ENCODE measurements at places on chromosomes 13 and 19.

DNA sequence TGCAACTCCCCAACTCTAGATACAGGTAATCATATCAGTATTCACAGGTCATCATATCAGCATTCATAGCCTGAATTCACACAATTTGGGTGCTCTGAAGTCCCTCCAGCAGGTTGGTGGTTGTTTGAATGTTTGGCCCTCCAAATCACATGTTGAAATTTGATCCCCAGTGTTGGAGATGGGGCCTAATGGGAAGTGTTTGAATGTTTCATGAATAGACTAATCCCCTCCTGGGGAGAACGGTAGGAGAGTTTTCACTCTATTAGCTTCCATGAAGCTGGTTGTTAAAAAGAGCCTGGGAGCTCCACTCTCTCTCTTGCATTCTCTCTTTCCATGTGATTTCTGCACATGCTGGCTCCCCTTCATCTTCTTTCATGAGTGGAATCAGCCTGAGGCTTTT is 288.6 kb upstream of the PCDH9 start:
- DNase-seq, result no peak

DNA sequence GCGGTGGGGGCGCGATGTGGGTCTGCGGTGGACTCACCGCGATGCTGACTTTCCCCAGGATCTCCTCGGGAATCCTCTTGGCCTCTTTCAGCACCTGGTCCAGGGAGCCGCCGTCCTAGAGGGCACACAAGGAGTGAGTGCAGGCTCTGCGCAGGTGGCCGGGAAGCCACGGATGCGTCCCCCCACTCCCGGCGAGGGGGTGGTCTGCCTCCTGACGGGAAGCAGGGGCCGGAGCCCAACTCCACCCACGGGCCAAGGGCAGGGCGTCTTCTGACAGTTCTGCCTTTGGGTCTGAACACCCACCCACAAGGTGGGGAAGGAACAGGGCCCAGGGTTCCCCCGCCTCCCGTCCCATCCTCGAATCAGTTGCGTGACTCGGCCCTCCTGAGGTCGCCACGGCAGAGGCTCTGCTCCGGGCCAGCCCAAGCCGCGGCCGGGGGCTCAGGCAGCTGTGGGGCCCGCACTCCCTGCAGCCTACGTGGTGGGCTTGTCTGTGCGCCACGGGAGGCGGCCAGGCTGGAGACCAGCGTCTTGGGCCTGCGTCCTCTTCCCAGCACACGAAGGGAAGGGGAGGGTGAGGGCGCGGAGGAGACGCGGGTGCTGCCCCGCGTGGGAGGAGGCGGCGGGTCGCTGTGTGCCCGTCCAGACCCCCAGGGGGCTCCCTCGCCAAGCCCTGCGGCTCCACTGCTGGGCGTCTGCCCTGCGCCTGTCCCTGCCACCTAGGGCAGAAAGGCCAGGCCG is 21.4 kb downstream of the MAP2K2 start:
- no peak for DNase-seq

DNA sequence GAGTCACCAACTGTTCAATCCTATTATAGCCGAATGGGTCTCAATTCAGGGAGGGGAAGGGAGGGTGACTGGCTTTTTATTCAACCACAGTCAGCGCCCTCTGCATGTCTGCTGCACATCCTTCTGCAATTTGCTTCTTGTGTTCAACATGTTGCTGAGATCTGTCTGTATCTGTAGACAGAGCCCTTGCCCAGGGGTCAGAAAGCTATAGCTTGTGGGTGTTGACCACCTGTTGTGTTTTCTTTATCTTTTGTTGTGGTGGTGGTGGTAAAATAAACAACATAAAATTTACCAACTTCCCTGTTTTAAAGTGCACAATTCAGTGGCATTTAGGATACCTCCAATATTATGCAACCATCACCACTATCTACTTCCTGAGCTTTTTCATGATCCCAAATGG is 12.2 kb downstream of the PPP1R12C start:
- no peak for DNase-seq

GRCh38 chr13:107716741-107717140 is 498.6 kb downstream of the LIG4 start:
- DNase-seq, result no peak

DNA sequence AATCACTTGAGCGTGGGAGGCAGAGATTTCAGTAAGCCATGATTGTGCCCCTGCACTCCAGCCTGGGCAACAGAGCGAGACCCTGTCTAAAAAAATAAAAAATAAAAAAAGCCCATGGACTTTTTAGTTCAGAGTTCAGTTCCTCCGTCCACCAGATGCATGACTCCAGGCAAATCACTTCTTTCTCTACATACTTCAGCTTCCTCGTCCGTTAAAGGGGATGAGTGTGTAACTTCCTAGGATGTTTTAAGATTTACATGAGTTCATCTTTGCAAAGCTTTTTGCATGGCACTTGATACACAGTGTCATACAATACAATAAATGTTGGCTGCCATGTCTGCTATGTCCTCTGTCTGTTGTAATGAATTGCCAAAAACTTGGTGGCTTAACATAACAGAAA is 10.0 kb upstream of the FFAR2 start:
- DNase-seq, result no peak

DNA sequence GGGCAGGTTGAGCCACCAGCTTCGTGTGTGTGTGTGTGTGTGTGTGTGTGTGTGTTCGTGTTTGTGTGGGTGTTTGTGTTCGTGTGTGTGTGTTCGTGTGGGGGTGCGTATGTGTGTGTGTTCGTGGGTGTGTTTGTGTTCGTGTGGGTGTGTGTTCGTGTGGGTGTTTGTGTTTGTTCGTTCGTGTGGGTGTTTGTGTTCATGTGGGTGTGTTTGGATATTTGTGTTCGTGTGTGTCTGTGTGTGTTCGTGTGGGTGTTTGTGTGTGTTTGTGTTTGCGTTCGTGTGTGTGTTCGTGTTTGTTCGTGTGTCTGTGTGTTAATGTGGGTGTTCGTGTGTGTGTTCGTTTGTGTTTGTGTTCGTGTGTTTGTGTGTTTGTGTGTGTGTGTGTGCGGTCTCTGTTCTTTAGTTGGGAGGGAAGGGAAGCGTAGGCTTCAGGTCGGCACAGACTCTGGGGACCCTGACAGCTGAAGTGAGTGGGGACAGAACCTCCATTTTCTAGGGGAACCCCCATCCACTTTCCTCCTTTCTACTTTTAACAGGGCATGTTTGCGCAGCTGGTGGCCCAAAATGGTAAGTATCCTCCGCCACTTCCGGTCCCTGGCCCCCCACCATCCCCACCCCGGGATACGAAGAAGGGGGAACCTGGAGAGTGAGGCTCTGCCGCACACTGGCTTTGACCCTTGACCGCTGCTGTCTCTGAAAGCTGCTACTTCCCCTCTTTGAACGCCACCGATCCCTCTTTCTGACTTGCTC is 1.6 kb downstream of the TNFSF9 start:
- no peak for DNase-seq

DNA sequence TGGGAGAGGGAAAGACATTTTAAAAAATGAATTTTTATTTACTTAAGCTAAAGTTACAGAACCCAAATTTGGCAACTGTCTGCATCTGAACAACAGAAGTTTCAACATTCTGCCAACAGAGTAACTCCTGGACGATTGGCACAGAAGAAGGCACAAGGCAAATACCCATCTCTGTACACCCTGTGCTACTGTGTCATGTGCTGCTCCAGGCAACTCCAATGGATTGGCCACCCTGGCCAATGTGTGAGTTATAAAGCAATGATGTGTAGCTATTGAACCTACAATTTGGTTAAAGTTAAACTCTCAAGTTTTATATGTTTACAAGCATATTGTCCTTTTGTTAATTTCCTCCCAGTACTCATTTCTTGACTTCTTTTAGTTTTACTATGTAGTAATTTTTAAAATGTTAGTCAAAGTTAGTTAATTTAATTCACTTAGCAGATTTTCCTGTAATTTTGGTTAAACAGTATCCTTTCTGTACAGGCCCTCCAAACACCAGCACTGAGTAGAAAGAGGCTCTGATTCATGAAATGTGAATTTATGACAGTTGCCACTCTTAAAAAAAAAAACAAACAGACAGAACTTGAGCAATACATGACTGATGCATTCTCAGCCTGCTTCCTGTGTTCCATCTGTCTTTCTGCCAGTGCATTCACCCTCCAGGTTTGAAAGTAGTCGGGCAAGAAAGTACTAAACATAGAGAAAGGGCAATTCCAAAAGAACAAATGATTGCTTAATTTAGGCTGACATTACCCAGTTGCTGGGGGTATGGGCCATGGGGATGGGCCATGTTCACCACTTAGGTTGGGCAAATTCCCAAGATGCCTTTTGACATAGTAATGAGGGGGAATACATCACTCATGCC is 5.9 kb downstream of the STARD13 start:
- DNase-seq, result no peak

DNA sequence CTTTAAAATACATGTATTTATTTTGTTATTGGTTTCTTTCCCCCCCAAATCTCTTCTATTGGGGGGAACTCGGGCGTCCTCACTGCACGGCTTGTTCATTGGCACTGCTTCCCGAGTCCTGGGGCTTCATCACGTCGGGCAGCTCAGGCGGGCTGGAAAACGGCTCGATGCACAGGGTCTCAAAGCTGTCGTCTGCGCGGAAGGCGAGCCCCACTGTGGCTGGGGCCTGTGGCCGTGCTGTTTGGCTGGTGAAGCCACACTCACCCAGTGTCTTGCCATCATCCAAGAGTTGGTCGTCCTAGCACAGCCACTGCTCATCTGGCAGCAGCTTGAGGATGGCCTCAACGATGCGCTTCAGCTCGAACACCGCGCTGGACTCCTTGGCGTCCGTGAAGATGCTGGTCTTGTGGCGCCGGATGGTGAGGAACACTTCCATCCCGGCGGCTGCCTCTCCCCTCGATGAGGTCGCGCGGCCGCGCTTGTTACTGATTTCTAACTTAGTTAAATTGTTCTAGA is 6.0 kb upstream of the ATP8A2 start:
- no peak for DNase-seq

GRCh38 chr19:51129716-51130115 is 5.0 kb downstream of the SIGLEC9 start:
- DNase-seq, result no peak

- DNase-seq, result no peak
Observed at GRCh38 chr13:63307228-63307627, 1891.6 kb upstream of the PCDH20 start.

DNA sequence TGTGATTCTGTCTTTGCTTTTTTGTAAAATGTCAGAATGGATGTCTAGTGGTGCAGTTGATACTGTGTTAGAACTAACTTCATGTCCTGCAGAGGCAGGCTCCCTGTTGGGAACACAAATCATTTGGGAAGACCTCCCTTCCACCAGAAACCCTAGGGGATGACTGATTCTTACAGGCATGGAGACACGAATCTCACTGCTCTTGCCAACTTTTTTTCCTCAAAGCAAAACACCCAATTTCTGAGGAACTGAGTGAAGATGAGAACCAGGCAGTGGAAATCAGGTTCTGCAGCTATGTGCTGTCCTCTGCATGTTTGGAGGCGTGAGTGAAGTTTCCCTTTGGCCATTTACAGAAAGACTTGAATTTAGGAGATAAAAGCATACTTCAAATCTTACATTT is 87.5 kb upstream of the CSNK1A1L start:
- no peak for DNase-seq

GRCh38 chr19:47467914-47468313 is 3.8 kb downstream of the SLC8A2 start:
- DNase-seq, result no peak

GRCh38 chr13:106493533-106494220 is 41.8 kb downstream of the EFNB2 start:
- no peak for DNase-seq

- DNase-seq, result no peak
Observed at GRCh38 chr19:6577476-6578125, 13.3 kb downstream of the CD70 start.

DNA sequence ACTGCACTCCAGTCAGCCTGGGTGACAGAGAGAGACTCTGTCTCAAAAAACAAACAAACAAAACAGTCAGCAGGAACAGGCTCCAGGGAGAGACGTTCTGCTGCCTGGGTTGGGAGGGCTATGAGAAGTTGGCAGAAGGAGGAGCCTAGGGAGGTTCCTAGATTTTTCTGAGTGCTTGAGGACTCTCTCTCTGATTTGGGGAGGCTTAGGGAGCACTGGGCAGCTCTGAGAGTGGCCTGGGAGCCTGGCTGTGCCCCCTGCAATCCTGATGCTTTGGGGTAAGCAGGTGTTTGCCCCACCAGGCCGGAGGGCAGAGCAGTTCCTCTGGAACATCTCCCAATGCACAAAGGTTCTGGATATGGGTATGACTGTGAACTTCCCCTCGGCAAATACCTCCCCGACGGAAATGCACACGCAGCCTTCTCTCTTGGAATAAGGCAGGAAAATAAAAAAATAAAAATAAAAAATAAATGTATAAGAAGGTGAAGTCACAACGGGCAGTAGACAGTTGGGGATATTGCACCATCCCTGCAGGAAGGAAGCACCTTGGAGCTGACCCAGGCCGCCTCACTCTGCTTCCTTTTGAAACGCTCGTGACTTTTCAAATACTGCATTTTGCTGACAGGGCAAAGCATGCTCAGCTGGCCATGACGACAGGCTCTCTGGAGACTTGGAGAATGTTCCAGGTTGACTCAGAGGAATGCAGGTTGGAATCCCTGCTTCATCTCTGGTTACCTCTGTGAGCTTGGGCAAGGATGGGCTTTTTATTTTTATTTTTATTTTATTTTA is 26.5 kb upstream of the HOMER3 start:
- DNase-seq, result no peak

- no peak for DNase-seq
Observed at GRCh38 chr19:40191836-40192646, 815 bp downstream of the MAP3K10 start.

DNA sequence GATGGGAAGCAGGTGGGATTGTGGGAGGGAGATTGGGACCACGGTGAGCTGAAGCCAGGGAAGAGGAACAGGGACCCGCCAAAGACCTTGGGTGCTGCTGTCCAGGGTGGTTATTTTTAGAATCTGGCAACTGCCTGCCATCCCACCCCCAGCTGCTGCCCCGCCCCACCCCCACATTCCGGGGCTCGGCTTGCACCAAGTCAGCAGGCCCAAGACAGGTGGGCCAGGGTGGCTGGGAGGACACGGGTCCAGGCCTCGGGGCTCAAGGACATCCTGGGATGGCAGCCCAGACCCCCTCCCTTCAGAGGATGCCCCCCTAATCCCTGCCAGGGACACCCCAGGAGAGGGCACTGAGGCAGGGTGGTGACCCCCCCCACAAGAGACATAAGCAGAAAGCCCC is 827 bp downstream of the CKM start:
- DNase-seq, result no peak

All from NCI-H1436 treated with DMSO at 0.1 percent for 48 hours (cell line).